ENCODE measurements at places on chromosomes 6 and 20. TPM values are rescaled to one million over a fixed set of nuclear protein-coding genes. Genes with fewer than 3 reads are reported as not detected.

BPI gene
- 0.86 TPM for polyA plus RNA-seq

LTA gene
- 0.12 TPM for polyA plus RNA-seq

DLL1 gene
- polyA plus RNA-seq = 24.7 TPM

DNA sequence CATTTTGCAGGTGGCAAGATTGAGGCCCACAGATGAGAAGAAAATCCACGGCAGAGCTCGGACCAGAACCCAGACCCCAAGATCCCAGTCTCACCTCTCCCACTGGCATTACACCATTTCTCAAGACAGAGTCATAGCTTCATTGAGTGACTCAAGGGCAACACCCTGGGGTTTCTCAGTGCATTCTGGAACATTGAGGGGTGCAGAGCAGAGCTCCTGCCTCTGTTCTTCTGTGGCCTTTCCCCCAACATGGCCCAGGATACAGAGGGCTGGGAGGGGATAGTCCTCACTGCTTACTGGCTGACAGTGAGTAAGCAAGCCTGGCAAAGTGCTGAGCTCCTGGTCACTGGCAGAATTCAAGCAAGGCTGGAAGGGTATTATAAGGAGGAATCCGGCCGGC lies 74.0 kb downstream of the MDGA1 start:
- DNase-seq = no peak

DNA sequence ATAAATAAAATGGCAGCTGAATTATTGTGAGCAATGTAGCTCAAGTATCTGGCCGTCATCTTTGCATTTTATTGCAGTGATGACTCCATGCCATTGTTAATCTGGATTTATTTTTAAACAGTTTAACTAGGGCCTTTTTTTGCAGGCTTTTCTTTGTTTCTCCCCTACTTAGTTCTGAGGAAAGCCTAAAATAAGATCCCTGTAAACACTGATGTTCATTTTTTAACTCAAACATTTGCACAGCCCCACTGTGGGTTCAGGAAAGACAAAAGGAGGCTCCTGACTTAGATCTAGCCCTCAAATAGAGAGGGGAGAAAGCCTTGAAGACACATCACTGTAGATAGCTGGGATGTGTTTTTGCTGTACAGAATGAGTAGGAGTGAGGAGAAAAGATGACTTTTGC lies 69.2 kb downstream of the PLEKHG1 start:
- peak; percentile 52 for DNase-seq

GRCh38 chr20:58553841-58554240 lies 38.6 kb upstream of the APCDD1L start:
- peak; percentile 91 for DNase-seq

TMEM217 gene
- polyA plus RNA-seq = 0.91 TPM

SGK1 gene
- polyA plus RNA-seq = 19.4 TPM

ULBP1 gene
- 0.39 TPM for polyA plus RNA-seq

GRCh38 chr6:138662471-138662870 lies 111.1 kb upstream of the CCDC28A start:
- DNase-seq = no peak

GRCh38 chr6:96469312-96469711 lies 52.3 kb upstream of the UFL1 start:
- DNase-seq = no peak

SIRPG gene
- polyA plus RNA-seq = not detected

- peak; percentile 40 for DNase-seq
Observed at GRCh38 chr6:35238843-35239289, 20.7 kb upstream of the ZNF76 start.

DNA sequence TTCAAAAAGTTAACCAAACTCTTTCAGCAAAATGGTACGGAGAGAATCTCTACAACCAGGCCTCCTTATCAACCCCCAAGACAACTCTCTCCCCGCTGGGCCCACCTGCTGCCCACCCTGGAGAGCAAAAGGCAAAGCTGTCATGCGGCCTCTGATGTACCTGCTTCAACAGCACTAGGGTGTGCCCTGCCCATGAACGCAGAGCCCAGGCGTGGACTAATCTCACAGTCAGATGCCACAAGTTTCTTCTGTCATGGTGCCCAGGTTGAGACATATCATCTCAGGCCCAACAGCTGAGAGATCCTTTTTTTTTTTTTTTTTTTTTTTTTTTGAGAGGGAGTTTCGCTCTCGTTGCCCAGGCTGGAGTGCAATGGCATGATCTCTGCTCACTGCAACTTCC lies 26.3 kb downstream of the SLC2A4RG start:
- DNase-seq = no peak

- no peak for DNase-seq
Observed at GRCh38 chr6:57226221-57226620, 4.1 kb upstream of the RAB23 start.

DNA sequence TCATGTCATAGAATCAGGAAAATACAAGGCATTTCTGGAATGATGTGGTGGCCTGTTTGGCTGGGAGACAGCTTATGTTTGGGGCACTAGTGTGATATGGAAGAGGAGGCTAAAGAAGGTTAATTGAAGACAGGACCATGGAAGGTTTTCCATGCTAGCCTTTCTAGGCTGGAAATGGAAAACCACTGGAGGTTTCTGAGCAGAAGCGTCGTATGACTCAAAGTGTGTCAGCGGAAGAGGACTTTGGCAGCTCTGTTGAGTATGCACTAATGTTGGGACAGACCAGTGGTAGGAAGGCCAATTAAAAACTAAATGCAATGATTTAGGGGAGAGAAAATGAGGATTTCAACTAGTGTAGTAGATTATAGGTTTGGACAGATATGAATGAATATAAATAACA lies 413.1 kb downstream of the PLCB1 start:
- no peak for DNase-seq

TCP11 gene
- polyA plus RNA-seq = 0.14 TPM

- no peak for DNase-seq
Observed at GRCh38 chr6:167804281-167805013, 22.3 kb upstream of the AFDN start.

RBM24 gene
- polyA plus RNA-seq = 222 TPM

DNA sequence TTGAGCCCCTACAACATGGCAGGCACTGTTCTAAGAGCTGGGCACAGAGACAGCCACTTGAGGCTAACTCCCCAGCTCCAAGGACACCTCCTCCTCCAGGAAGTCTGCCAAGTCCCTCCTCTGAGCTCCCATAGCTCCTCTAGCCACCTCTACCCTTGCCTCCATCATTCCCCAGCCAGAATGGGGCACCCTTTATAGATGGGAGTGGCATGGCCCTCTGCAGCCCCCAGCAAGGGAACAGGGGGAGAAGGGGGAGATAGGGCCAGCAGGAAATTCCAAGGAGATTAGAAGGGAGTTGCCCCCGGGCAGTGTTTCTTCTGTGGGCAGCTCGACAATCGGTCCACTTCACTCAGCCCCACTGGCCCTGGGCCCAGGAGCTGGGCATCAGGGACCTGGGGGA lies 19.7 kb upstream of the TLDC2 start:
- DNase-seq = peak; percentile 32

DNA sequence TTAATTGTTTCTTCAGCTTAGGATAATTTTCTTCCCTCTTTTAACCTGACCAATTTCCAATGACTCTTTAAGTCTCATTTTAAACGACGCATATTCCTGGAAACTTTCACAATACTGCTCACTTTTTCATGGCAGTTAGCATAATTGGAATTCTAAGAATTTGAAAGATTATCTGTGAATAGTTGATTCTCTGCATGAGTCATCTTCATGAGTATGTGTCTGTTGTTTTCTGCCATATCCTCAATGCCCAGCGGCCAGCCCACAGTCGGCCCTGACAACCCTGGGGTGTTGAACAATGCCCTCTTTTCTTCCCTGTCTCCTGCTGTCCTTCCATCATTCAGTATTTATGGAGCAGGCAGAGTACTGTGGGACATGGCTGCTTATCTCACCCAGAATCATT lies 554.2 kb downstream of the CDH26 start:
- peak; percentile 32 for DNase-seq

CARMIL1 gene
- 4.2 TPM for polyA plus RNA-seq

DNA sequence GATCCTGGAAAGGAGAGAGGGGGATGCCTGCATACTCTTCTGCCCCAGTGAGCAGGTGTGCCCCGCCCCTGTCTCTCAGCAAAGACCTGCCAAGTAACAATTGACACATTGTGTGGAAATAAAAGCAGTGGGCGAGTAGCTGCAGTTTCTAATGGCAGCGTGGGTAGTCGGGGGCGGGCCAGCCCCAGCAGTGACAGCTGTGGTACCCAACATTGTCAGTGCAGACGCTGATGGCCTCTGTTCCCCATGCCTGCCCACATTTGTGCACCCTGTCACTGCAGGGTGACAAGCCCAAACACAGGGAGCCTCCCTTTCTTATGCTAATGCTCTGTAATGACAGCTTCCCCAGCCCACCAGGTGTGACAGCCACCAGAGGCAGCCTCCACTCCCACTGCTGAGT lies 491.7 kb downstream of the DHX35 start:
- no peak for DNase-seq

- no peak for DNase-seq
Observed at GRCh38 chr6:143198312-143198711, 137.6 kb downstream of the AIG1 start.

OR2J3 gene
- not detected for polyA plus RNA-seq

- DNase-seq = no peak
Observed at GRCh38 chr6:129558248-129558647, 151.7 kb downstream of the ARHGAP18 start.

- peak; percentile 52 for DNase-seq
Observed at GRCh38 chr6:71533939-71534379, 245.3 kb downstream of the OGFRL1 start.

DNA sequence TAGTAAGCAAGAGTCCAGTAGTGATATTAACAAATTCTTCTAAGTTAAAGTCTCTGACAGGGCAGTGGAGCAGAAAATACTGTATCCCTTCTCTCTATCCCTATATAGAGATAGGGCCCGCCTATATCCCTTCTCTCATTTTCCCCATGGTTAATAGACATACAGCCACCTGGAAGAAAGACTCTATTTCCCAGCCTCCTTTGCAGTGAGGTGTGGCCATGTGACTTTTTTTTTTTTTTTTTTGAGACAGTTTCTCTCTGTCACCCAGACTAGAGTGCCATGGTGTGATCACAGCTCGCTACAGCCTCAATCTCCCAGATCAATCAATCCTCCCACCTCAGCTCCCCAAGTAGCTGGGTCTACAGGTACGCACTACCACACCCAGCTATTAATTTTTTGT lies 16.7 kb upstream of the CDK5RAP1 start:
- no peak for DNase-seq

HS3ST5 gene
- 0.45 TPM for polyA plus RNA-seq

GRCh38 chr20:34334654-34335407 lies 28.2 kb upstream of the ITCH start:
- DNase-seq = peak; percentile 22

- no peak for DNase-seq
Observed at GRCh38 chr6:22106451-22106850, 190.4 kb downstream of the PRL start.

CDH4 gene
- polyA plus RNA-seq = 1.4 TPM

CALHM6 gene
- polyA plus RNA-seq = 4.0 TPM
